ENCODE measurements at places on chromosomes 5 and 9.

DNA sequence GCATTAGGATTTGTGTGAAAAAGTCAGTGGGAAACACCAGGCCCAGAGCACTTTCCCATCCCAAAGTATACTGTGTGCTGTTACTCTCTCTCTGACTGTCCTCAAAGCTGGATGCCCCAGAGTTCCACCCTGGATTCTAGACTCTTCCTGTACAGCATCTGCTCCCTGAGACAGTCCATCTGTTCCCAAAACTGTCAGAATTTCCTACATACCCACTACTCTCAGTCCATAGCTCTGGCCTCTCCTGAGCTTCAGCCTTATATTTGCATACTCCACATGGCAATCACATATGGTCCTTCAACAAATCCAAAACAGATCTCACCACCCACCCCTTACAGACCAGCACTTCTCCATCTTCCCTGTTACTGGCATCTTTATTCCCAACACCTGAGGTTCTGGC is 9.5 kb downstream of the ELP1 start:
- DNase-seq: no peak

DNA sequence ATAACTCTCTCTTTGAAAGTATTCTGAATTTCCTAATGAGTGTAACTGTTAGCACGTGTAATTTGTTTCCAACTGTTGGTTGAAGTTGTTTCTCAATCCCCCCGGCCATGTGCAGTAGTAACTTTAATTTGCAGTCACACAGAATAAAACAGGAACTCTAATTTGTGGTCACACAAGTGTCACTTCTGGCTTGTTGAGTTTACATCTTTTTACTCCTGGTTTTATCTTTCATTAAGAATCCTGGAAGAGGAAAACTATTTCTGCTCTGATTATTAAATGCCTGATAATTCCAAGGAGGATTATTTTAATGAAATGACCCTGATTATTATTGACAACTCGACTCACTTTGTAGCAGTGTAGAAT is 1.2 kb downstream of the SCAMP1 start:
- DNase-seq: no peak

DNA sequence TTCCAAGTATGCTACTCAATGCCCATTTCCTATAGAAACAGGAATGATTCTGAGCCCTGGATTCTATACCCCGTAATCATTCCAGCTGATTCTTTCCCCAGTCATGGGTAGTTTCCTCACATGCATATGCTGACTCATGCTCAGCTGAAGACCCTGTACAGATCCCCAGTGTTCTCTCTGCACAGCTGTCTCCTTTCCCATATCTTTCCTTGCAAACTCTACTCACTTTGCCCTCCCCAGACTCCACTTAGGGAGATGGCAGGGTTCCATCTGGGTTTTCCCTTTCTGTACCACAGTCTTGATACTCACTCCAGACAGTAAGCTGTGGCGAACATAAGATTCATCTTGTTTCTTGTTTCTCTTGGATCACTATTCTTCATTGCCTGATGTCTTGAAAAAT is 357.6 kb downstream of the RAB3C start:
- no peak for DNase-seq

DNA sequence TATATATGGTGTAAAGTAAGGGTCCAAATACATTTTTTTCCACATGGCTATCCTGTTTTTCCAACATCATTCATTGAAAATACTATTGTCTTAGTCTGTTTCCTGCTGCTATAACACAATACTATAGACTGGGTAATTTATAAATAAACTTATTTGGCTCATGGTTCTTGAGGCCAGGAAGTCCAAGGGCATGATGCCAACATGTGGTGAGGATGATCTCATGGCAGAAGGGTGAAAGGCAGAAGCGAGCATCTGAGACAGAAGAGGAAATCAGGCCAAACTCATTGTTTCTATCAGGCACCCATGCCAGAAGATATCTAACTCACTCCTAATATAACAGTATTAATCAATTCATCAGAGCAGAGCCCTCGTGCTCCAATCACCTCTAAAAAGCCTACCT is 42.6 kb downstream of the ANKRD55 start:
- DNase-seq: no peak

DNA sequence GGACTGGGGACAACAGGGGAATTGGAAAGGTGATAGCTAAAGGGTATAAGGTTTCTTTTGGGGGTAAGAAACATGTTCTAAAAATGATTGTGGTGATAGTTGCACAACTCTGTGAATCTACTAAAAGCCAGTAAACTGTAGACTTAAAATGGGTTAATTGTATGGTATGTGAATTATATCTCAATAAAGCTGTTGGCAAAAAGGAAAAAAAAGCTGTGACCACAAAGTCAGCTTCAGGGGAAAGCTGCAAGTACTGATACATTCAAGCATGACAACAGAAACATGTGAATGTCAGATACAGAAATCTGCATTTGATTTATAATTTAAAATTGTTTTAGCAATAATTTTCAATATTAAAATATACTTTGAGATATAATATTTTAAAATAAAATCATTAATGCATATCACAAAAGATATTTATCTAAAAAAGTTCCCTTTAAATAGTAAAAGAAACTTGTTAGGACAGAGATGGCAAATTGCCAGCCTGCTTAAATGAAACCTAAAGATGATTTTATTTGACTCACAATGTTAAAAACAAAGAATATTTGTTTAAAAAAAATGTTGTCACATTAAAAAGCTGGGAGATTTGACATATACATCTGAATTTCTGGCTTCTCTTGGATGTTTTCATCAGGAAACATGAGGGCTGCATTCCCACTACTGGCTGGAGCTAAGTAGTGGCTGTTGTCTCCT is 66.0 kb downstream of the TBCA start:
- no peak for DNase-seq

- peak; percentile 35 for DNase-seq
Observed at GRCh38 chr5:34751807-34752736, 86.9 kb upstream of the TTC23L start.

GRCh38 chr5:96816411-96816939 is 8.7 kb upstream of the ERAP1 start:
- no peak for DNase-seq

DNA sequence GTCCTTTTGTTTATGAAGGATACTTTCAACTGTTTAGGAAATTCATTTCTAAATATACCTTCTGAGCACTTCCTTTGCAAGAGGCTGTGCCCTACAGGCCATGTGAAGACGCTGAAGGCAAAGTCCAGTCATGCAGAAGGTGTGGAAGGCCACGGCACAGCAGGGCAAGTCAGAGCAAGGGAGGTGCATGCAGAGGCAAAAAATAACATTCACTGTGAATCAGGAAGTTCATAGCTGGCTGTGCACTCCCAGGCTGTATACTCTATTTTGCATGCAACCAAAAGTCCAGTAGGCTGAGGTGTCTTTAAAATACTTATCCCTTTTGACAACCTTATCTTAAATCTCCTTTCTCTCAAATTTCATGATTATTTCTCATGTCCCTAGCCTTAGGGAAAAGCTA is 50.3 kb downstream of the GNAQ start:
- peak; percentile 89 for DNase-seq

- DNase-seq: peak; percentile 43
Observed at GRCh38 chr5:135457424-135458071, 5.4 kb upstream of the TIFAB start.

DNA sequence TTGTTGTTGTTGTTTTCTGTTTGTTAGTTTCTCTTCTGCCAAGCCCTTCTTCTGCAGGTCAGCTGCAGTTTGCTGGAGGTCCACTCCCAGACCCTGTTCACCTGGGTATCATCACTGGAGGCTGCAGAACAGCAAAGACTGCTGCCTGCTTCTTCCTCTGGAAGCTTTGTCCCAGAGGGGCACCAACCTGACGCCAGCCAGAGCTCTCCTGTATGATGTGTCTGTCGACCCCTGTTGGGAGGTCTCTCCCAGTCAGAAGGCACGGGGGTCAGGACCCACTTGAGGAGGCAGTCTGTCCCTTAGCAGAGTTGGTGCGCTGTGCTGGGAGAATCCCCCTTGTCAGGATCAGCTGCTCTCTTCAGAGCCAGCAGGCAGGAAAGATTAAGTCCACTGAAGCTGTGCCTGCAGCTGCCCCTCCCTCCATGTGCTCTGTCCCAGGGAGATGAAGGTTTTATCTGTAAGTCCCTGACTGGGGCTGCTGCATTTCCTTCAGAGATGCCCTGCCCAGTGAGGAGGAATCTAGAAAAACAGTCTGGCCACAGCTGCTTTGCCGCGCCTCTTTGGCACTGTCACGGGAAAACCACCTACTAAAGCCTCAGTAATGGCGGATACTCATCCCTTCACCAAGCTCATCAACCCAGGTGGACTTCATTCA is 299.2 kb downstream of the EDIL3 start:
- DNase-seq: no peak

DNA sequence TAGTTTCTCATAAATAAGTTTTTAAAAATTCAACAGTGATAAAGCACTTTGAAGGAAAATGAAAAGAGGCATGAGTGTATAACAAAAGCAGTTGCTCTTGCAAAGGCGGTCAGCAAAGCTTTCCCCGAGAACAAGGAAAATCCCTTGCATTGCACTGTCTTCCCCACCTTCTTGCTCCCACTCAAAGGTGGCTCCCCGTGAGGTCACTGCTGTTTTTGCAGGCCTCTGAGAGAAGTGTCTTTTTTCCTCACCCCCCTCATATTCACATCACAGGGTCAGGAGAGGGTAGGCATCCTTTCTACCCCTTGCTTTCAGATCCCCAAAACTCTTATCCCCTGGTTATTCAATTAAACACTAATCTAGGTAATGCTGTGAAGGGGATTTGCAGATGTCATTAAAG is 15.2 kb upstream of the SLC36A1 start:
- DNase-seq: no peak

- DNase-seq: no peak
Observed at GRCh38 chr5:149172261-149172660, 31.0 kb downstream of the ABLIM3 start.

- no peak for DNase-seq
Observed at GRCh38 chr5:138024117-138024516, 8.8 kb downstream of the FAM13B start.

GRCh38 chr5:75048457-75048953 is 3.9 kb downstream of the GCNT4 start:
- DNase-seq: no peak

DNA sequence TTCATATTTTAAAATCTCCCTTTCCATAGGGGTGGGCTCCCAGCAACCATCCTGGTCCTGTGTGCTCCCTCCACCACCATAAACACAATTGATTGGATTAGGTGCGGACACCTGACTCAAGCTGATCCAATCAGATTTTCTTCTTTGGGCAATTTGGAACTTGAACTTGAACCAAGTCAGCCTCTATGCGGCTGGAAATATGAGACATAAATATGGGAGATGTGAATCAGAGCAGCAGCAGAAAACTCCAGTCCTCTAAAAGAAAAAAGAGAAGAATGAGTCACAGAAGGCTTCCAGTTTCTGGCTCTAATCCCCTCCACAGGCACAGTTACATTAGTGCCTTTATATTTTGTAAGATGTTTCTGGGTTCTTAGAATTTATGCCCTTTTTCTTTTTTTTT is 306.6 kb downstream of the MLLT3 start:
- no peak for DNase-seq

DNA sequence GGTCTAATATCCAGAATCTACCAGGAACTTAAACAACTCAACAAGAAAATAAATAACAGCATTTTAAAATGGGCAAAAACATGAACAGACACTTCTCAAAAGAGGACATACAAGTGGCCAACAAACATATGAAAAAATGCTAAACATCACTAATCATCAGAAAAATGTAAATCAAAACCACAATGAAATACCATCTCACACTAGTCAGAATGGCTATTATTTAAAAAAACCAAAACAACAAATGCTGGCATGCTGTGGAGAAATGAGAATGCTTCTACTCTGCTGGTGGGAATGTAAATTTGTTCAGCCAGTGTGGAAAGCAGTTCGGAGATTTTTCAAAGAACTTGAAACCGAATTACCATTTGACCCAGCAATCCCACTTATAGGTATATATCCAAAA is 63.1 kb downstream of the ADAMTS6 start:
- no peak for DNase-seq

- no peak for DNase-seq
Observed at GRCh38 chr5:2105141-2105540, 222.4 kb upstream of the IRX4 start.

- no peak for DNase-seq
Observed at GRCh38 chr5:174518512-174518911, 205.9 kb upstream of the MSX2 start.

DNA sequence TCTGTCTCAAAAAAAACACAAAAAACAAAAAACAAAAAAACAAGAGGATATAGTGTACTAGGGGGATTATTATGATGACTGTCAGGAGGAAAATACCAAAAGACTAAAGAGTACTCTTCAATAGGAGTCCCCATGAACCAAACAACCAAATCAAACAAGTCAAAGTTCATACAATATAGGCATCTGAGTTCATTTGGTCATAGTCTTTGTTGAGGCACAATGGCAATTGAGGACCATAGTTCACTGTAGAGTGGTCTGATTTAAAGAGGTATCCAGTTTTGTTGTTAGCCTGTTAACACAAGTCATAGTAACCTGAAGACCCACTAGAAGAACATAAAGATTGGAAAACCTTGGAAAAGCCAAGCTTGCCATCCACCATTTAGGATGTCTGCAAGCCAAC is 11.3 kb upstream of the UBTD2 start:
- no peak for DNase-seq

GRCh38 chr5:64213531-64213930 is 47.9 kb downstream of the RNF180 start:
- no peak for DNase-seq

GRCh38 chr9:33921967-33922895 is 105.3 kb downstream of the UBE2R2 start:
- DNase-seq: no peak

- no peak for DNase-seq
Observed at GRCh38 chr9:6673326-6674025, 27.9 kb upstream of the GLDC start.

DNA sequence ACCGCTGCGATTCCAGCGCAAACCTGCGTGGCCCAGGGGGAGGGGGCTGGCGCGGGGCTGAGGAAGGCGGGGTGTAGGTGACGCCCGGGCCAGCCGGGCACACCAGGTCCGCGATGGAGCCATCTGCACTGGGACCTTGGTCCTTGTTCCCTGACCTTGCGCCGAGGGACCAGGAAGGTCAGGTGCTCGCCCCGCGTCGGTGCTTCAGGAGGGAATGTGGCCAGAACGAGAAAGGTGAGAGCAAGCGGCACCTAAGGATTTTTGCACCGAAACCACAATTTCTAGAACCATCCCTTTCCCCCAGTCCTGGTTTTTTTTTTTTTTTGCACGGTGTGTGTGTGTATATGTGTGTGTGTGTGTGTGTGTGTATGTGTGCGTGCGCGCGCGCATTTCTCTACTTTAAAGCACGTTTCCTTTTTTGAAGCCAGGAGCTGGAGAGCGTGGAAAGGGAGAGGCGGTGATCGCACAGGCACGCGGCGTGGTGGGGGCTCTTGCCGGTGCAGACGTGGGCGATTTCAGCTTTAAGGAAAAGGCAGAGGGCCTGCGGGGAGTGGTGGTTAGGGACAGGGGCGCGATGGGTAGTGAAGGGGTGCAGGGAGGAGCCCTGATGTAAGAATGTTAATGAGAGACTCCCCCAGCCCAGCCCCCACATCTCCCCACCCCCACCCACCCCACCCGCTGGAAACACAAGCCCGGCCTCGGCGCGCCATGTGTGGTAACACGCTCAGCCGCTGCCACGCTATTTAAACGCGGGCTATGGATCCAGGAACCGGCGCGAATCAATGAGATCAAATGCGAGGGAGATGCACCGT is at the start of gene NPR3:
TSS of gene NPR3 (plus strand) at position 772 of the 812 bp plus-strand sequence. CDS start 456 bp downstream, outside the sequence.
- DNase-seq: peak; percentile 30

- DNase-seq: no peak
Observed at GRCh38 chr9:111197256-111197655, 132.8 kb downstream of the OR2K2 start.

- no peak for DNase-seq
Observed at GRCh38 chr9:101038488-101038887, 10.0 kb downstream of the PLPPR1 start.

GRCh38 chr9:132639322-132639721 is 30.5 kb downstream of the DDX31 start:
- DNase-seq: peak; percentile 77

GRCh38 chr5:63655043-63655442 is 307.2 kb downstream of the HTR1A start:
- no peak for DNase-seq
